Stimulated activated CD8-positive, alpha-beta memory T cell treated with anti-CD3 and anti-CD28 coated beads, Interleukin-7, amount 100 ng/mL, for 1 hour (primary cell): ENCODE measurements at places on chromosomes 1 and 21.

GRCh38 chr21:20187028-20187427 lies 811.2 kb upstream of the NCAM2 start:
- DNase-seq, result no peak

- DNase-seq, result no peak
These were observed 218.8 kb upstream of the CAMK1G start for GRCh38 chr1:209364716-209365115.

DNA sequence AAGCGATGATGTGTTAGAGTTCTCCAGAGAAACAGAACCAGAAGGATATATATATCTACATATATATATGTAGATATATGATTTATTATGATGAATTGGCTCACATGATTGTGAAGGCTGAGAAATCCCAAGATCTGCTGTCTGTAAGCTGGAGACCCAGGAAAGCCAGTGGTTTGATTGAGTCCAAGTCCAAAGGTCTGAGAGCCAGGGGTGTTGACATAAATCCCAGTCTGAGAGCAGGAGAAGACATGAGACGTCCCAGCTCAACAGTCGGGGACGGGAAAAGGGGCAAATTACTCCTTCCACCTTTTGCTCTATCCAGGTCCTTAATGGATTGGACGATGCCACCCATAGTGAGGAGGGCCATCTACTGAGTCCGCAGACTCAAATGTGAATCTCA lies 126.6 kb downstream of the PRDM2 start:
- DNase-seq, result no peak

- no peak for DNase-seq
These were observed 77.0 kb downstream of the FAM78B start for GRCh38 chr1:166089804-166090203.

GRCh38 chr1:25807480-25808390 lies 7.7 kb downstream of the SELENON start:
- DNase-seq, result no peak

DNA sequence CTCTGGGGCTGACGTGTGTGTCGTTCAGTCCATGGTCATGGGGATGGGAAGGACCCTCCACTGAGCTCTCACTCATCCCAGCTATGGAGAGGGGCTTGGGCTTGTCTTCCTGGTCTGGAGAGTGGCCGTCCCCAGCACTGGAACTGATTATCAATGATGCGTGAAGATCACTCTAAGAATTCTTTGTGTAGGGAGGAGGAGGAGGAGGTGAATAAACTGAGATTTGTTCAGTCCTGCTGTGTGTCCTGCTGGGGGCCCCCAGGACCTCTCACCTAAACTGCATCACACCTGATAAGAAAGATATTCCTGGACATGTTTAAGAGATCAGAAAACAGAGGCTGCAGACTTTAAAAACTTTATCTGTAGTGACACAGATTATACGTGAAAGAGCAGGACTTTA lies 21.2 kb downstream of the RHOU start:
- no peak for DNase-seq

DNA sequence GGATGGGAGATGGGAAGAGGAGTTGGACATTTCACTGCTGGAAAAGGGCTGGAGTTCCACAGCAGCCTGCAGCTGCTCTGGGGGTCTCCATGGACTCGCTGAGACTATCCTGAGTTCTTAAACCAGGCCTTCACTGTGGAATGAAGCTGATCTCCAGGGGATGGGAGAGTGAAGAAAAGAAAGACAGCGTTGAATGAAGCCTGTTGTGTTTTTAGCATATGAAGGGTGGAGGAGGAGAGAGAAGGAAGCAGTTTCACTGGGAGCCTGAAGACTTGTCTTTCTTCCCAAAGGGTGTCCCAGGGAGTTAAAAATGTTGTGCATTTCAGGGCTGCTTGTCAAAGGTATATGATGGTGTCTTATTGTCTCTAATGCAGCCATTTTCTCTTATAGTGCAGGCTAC lies 9.2 kb downstream of the ROR1 start:
- DNase-seq, result no peak

DNA sequence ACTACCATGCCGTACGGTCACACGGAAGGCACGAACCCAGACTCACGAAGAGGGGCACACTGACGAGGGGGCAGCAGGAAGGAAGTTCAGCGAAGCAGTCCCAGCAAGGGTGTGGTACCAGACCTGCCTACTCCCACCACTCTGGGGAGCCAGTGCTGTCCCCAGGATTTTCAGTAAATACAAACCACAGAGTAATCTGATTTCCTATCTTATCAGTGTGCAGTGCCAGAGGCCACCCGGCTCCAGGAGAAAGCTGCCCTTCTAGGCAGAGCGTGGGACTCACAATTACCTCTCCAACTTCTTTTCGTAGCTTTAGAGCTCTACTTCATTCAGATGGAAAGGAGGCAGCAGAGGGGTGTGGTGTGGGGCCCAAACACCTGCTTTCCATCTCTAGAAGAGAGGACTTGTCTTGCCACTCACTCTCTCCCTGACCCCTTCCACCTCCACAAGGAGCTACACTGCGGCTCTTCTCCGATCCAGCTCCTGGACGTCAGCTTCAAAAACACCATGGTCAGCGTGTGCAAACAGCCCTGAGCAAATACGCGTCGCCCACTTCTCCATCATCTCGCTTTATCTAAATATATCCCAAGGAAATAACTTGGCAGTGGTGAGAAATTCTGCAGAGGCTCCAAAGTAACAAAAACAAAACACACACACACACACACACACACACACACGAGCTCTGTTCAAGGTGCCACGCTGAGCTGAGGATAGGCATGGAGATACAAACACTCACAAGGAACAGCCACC lies 98.5 kb downstream of the MRPL37 start:
- DNase-seq, result no peak

DNA sequence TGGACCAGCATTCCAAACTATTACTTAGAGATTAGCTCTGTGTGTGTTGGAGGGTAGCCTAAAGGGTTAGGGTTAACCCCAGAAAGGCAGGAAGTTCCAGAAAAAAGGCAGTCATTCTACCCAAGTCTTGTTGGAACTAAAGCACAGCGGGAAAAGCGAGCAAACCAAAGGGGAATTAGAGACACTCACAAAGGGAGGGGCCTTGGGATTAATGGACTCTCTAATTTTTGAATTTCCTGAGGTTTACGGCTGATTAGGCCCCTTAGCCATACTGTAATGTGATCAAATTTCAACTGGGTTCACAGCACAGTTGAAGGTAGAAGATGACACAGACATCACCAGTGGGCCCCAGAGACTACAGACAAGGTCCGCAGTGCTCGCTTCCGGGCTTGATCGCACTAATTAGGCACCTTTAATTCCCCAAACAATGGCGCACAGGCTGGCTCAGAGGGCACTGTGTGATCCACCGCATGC lies 28.3 kb downstream of the CAPZB start:
- no peak for DNase-seq

DNA sequence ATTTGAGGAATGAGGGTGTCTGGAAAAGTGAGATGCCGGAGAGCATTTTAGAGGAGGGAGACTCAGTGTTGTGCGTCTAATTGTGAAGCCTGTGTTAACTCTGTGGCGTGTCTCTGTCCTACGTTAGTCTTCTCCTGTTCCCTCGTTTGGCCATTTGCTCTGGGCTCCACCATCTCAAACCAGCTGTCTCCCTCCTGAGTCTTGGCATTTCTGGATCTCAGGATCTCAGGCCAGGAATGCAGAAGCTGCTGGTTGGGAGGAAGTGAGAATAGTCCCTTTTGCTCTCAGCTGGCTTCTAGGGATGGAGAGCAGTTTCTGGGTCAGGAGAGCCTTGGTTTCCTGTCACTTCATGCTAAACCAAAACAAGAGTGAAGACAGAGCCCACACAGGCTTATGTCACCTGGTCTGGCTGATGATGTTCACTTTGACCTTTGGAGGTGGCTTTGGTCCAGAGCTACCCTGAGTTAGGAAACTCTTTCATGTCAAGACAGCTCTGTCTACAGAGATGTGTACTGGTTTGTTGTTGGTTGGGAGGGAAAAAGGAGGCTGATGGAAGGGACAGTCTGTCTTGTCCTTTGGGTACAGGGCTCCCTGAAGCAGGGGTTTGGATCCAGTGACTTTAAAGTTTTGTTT lies 859 bp downstream of the NFASC start:
- DNase-seq, result no peak

DNA sequence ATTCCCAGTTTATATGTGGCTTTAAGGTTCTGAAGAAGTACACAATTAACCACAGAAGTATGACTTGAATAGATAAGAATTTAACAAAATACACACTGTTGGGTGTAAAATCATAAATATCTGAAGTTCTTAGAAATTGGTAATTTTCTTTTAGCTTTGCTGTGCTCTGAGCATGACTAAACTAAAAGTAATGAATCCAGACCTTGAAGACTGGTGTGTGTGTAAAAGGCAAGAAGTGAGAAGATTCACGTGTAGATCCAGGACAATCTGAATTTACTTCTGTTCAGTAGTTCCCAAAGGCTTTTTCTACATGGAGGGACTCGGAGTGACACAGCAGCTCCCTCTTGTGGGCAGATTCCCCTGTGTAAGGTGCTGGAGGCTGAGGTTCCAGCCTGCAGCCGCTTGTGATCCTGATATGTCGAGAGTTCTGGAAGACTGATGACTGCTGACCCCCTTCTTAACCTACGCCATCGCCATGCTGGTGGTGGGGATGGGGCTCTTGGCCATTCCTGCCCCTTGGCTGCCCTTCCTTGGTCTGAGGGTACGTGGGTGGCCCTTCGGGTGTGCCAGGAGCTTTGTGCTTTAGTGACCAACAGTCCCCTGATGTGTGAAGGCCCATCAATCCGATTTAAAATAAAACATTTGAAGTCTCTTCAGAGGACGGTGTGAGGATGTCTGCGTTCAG lies 62.7 kb downstream of the ADARB1 start:
- DNase-seq, result peak; percentile 9

- no peak for DNase-seq
These were observed 20.2 kb downstream of the THEM4 start for GRCh38 chr1:151888972-151889570.

DNA sequence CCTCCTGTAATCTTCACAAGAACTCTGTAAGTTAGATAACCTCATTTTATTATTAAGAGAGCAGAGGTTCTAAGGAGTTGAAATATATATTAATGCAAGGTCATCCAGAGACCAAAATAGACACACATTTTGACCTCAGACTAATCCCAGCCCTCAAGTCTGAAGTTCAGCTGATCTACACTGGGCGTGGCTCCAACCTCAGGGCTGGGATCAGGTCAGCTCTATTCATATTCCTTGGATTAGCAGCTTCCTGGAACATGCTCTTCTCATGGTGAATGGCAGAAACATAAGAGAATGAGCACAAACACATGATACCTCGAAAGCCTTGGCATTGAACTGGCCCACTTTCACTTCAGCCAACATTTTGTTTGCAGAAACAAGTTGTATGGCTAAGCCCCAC lies 200.8 kb upstream of the ST6GALNAC5 start:
- no peak for DNase-seq

GRCh38 chr1:67576474-67576873 lies 108.5 kb upstream of the GADD45A start:
- DNase-seq, result no peak

DNA sequence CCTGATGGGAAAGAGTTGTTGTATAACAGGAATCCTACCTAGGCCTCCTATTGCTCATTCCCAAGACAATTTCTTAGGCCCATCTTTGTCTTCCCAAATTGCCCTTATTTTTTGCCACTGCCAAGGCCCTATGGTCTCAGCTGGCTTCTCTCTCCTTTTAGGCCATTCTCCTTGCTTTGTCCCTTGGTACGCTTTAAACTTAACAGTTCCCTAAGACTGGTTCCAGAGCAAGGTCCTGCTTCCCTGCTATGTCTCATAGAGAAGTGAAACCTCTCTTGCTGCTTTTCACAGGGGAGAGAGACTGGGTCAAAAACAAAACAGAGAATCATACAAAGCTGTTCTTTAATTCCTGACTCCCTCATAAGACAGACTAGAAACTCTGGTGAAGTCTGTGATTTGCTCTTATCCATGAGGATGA lies 77.1 kb downstream of the XCL2 start:
- no peak for DNase-seq

GRCh38 chr1:193031431-193031830 lies 27.7 kb downstream of the UCHL5 start:
- DNase-seq, result no peak

- DNase-seq, result no peak
These were observed 594.6 kb upstream of the ZP4 start for GRCh38 chr1:238485057-238485911.

DNA sequence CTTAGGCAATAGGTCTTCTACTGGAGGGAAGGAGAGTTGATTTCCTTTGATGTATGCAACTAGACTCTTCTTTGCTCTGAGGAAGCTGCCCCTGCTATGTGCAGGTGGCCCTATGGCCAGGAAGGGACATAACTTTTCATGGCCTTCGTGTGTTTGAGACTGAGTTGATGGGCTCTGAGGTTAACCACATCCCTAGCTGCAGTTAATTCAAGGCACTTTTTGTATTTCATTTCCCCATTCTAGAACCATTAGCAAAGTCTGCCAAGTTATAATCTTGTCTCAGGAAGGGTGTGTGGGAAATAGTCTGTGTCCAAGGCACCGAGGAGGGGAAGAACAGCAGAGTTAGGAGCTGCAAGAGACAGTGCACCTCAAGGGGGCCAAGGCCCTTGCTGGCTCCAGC lies 2.5 kb downstream of the FCRL4 start:
- DNase-seq, result no peak

GRCh38 chr1:224132901-224133300 lies 19.0 kb downstream of the FBXO28 start:
- no peak for DNase-seq

- DNase-seq, result no peak
These were observed 135.9 kb downstream of the HHAT start for GRCh38 chr1:210464519-210465039.

DNA sequence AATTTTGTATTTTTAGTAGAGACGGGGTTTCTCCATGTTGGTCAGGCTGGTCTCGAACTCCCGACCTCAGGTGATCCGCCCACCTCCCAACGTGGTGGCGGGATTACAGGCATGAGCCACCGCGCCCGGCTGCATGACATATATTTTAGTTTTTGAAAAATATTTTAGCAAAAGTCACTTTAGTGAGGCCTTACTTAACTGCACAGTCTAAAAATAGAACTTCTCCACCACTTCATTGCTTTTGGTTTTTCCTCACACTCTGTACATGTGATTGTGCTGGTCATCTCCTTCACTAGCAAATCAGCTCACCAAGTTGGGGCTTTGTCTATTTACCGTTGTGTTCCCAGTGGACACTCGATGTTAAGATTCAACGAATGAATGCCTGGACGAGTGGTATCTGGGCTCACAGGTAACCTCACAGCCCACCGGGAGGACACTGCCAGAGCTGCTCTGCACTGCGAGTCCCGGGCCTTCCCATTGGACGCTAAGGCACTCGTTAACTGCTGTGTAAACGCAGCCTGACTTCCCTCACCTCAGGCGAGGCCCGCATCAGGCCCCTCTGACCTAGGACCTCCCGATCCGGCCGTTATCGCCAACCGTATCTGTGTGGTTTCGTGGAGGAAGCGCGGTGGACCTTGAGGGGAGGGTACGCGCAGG lies 14.0 kb upstream of the ZNF692 start:
- DNase-seq, result no peak

- no peak for DNase-seq
These were observed 37.4 kb downstream of the AK5 start for GRCh38 chr1:77319036-77319705.

- DNase-seq, result no peak
These were observed 227.0 kb downstream of the GRIK1 start for GRCh38 chr21:29712818-29713217.

GRCh38 chr1:28173980-28174297 lies 2.6 kb downstream of the PTAFR start:
- no peak for DNase-seq

- no peak for DNase-seq
These were observed 33.3 kb upstream of the PGBD5 start for GRCh38 chr1:230459465-230459864.
